Stimulated activated CD8-positive, alpha-beta memory T cell treated with anti-CD3 and anti-CD28 coated beads, Interleukin-4, amount 100 ng/mL, for 4 hours (primary cell): ENCODE measurements at places on chromosomes 4 and X.

- no peak for DNase-seq
These were observed 51.1 kb downstream of the WDFY3 start for GRCh38 chr4:84915396-84915780.

GRCh38 chr4:56757261-56757746, 64.2 kb downstream of the SPINK2 start:
- DNase-seq, result no peak

GRCh38 chr4:76569225-76569624, 134.2 kb downstream of the SHROOM3 start:
- DNase-seq, result no peak

- DNase-seq, result no peak
These were observed 78.3 kb downstream of the CLDN22 start for GRCh38 chr4:183241721-183242151.

DNA sequence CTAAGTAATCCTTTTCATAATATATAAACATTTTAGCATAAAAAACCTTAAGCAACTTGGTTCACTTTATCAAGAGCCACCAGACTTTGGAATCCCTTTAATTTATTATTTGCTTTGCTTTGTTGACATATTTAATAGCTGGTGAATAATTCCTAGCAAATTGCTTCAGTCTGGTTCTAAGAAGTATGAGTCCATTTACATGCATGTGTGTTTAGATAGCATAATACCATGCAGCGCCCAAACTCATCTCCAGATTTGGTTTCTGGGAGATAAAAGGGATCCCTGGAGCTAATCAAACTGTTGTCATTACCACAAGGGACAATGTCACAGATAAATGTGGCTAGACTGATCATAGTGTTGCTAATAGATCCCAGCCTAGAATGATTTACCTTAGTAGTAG, 111.8 kb downstream of the TMEM144 start:
- DNase-seq, result no peak

DNA sequence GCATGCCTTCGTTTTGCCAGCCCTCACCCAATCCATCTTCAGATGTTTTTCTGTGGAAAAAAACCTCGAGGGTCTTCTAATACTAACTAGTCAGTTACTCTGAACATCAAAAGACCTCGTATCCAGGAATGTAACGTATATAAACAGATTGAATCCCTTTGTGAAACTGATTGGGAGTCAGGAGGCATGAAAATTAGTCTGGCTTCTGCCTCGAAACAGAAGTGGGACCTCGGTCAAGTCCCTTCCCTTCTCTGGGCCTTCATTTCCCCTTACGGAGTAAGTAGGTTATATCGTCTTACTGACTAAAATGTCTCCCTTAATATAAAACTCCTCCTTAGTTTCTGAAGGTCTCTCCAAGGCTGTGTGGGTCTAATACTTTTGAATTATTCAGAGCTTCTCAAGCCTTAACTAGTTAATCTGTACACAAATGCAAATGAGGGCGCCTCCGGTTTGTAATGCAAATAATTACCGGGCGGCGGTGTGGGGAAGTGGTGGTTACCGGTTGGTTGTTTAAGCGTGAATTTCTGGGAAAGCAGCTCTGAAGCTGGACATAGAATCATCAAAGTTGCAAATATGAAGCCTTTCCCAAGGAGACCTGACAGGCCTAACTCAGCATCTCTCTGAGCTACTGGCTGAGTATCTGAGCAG, 11.4 kb upstream of the NKRF start:
- no peak for DNase-seq

- DNase-seq, result no peak
These were observed 45.8 kb downstream of the SLC39A8 start for GRCh38 chr4:102299354-102300107.

- no peak for DNase-seq
These were observed 18.6 kb downstream of the TLR7 start for GRCh38 chrX:12885508-12885907.

GRCh38 chr4:53161051-53161786, 204.6 kb downstream of the SCFD2 start:
- DNase-seq, result no peak

- peak; percentile 70 for DNase-seq
These were observed 44.5 kb downstream of the FGFRL1 start for GRCh38 chr4:1055721-1056590.

DNA sequence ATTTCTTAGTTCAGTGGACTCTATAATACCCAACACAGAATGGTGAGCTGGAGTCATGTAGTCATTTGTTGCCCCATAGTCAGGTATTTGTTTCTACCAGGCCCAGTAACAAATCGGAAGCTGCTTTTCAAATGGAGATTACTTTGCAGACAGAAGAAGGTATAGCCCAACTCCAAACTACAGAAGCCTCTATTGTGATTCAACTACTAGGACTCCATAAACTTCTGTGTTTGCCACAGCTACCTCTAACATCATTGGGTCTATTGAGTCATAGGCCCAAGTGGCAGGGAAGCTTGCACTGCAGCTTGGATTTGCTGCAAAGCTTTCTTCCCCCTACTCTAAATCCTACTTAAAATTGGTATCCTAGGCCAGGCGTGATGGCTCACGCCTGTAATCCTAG, 148.8 kb upstream of the STK26 start:
- no peak for DNase-seq

GRCh38 chr4:82786828-82787227, 11.8 kb downstream of the SCD5 start:
- no peak for DNase-seq

DNA sequence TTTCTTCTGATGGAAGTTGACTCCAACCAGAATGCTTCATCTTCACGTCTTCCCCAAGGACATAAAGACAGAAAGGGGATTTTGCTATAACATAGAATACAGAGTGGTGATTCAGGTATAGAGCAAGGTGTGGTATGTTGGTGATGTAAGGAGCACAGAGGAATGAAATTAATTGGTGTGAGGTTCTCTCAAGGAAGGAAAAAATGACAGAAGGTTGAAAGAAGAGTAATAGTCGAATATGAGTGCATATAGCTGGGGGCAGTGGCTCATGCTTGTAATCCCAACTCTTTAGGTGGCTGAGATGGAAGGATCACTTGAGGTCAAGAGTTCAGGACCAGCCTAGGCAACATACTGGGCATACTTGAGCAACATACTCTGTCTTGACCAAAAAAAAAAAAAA, 20.1 kb downstream of the KIAA0232 start:
- no peak for DNase-seq

GRCh38 chrX:79110731-79111130, 33.8 kb upstream of the GPR174 start:
- DNase-seq, result no peak

DNA sequence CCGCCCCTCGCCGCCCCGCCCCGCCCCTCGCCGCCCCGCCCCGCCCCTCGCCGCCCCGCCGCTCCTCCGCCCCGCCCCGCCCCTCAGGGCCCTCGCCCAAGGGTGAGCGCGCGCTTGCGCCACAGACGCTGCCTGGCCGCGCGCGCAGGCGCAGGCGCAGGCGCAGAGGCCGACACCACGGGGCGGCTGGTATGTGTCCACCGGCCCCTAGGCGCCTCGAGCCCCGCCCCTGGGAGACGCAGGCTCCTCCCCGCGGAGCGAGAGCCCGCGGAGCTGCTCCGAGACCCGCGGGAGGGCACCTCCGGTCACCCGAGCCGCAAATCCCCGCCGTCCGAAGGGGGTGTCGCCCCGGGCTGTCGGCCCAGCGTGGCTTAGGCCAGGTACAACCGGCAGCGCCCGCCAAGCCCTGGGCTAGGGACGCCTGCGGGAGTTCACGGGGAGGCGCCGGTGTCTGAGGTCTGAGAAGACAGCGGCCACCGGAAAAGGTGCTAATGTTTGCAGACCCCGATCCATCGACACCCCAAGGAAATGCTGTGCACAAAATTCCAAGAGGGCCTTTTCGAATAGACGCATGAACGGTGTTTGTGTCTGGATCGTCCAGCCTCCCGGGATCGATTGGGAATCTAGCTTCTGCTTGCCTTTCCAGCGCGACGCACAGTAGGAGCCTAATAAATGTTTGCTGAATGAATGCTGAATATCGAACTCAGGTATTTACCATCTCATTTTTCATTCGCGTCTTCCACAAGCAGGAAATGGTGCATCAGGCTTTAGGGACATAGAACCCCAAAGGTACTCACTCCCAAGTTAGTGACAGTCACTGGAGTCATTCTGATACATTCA, 473 bp upstream of the CCNQ start:
- peak; percentile 52 for DNase-seq

GRCh38 chrX:10054396-10054795, 87.2 kb downstream of the CLDN34 start:
- DNase-seq, result no peak

- DNase-seq, result no peak
These were observed 25.2 kb downstream of the WDR44 start for GRCh38 chrX:118370921-118371624.

- no peak for DNase-seq
These were observed 65.7 kb upstream of the PAGE1 start for GRCh38 chrX:49761481-49761880.

DNA sequence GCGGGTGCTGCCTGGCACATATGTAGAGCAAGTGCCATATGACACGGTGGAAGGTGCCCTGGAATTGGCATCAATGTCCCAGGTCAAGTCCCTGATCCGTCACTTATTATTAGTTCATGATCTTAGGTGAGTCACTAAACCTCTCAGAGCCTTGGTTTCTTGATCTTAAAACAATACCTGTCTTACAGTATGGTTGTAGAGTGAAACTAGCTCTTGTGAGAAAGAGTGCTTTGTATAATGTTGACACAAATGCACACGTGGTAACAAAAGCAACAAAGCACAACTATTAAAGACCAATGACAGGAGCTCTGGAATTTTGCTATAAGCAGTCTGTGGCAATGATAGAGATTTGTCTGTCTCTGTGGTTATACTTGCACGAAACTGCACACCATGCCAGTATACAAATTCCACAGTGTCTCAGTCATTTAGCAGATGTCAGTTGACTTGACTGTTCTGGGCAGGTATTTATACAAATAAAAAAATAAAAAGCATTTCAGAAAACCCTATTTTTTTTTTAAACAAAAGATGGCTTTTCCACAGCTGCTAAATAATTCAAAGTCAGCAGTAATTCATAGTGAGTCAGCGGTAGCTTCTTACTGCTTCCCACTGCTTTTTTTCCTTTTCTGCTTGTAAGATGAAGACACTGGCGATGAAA, 19.7 kb upstream of the ACSL1 start:
- no peak for DNase-seq

DNA sequence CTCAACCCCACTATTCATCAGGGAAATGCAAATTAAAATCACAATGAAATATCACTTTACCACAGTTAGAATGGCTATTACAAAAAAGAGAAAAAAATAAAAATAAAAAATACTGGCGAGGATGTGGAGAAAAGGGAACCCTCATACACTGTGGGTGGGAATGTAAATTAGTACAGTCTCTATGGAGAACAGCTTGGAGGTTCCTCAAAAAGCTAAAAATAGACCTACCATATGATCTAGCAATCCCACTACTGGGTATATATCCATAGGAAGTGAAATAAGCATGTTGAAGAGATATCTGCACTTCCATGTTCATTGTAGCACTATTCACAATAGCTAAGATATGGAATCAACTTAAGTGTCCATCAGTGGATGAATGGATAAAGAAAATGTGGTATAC, 50.5 kb upstream of the PAGE1 start:
- no peak for DNase-seq

DNA sequence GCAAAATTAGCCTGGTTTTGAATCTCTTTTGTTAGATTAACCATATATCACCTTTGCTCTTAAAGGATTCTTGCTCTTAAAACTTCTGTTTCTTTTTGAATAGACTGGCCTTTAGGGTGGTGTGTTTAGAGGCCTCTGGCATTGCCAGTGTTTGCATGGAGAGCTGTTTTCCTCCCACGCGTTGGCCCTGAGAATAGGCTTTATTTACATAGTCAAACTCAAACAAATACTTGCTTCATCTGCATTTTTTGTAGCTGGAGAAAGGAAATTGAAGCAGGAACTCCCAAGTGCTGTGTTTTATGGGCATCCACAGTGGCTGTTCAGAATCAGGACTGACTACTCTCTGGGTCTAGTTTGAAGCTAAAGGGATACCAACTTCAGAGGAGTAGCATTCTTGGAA, 2.7 kb downstream of the SHROOM2 start:
- no peak for DNase-seq

GRCh38 chr4:93373893-93374860, 454.4 kb upstream of the ATOH1 start:
- DNase-seq, result no peak

DNA sequence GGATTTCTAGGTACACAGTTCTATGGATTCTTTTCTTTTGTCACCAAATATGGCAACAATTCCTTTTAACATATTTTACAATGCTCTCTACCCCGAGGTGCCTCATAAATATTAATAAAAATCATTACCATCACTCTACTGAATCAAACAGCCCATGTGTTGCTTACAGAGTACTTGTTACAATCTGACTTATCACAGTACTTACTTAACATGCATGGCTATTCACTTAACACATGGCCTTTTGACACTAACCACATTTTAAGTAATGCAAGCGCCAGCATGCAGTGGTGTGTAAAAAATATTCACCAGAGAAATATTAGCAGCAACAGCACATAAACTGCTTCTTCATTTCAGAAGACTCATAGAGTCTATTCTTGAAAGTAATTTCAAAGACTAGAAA, 64.9 kb downstream of the BMP3 start:
- no peak for DNase-seq

DNA sequence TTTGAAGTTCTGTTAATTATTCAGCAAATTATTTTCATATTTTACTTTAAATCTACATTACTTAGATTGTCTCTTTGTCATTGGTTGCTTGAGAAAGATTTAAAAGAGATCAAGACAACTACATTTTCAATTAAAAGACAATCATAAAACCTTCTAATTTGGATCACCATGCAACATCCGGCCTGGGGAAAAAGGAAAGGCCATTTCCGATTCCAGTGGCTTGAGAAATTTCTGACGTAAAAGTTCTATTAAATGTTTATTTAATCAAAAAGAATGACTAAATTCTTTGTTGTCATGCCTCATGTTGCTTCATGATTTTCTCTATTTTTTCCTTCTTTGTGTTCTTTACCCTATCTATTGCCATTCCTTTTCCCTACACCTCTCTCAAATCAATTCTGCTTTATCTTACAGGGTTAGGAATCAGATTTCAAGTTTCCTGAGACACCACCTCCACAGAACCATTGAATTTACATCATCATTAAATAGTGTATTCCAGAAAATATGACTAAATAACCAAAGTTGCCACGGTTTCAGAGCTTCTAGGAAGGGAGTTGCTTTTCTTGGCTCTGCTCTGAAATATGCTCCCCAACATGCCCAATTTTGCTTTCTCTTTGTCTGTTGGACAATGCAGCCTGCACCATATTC, 124.6 kb upstream of the ACSL4 start:
- no peak for DNase-seq

DNA sequence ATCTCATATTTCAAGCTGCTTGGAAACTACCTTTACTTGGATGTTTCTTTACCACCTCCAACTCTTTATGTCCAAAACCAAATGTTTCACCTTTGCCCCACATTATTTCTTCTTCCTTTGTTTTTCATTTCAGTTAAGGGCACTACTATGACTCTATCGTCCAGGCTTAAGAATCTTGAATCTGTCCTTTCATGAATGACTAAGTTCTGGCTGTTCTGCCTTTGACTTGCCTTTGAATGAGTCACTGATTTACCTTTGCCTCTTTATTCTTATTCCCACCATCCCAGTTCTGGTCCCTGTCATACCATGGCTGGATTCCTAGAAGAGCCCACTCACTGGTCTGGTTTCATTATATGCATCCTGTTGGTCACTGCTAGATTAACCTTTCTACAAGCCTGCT, 30.6 kb upstream of the PLAC1 start:
- no peak for DNase-seq
